ENCODE measurements at places on chromosomes 7 and 10.

DNA sequence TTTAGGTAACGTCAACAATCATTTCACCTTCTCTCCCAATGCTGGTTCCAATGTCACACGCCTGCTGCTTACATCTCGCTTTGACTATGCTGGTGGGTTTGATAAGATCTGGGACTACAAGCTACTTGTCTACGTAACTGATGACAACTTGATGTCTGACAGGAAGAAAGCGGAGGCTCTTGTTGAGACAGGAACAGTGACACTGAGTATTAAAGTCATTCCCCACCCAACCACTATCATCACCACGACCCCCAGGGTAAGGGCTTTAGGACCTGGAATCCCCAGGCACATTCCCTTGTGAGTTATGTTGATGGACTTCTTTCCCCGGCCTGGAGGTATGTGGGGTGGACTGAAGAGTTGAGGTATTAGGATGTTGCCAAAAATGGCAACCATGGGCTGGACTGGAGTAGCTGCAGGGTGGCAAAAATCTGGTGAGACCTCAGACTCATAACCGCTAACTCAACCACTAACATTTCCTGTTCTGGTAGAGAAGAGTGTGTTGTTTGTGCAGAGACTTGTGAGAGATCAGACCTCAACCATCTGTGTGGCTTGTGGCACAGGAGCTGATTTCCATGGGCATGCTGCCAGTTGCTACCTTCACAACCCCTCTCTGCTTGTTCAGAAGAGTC is 59.2 kb downstream of the CDHR3 start:
- no peak for DNase-seq

- DNase-seq, result no peak
These were observed 7.7 kb downstream of the CALHM2 start for GRCh38 chr10:103444478-103444877.

GRCh38 chr7:99219185-99219767 is 11.4 kb upstream of the KPNA7 start:
- no peak for DNase-seq

DNA sequence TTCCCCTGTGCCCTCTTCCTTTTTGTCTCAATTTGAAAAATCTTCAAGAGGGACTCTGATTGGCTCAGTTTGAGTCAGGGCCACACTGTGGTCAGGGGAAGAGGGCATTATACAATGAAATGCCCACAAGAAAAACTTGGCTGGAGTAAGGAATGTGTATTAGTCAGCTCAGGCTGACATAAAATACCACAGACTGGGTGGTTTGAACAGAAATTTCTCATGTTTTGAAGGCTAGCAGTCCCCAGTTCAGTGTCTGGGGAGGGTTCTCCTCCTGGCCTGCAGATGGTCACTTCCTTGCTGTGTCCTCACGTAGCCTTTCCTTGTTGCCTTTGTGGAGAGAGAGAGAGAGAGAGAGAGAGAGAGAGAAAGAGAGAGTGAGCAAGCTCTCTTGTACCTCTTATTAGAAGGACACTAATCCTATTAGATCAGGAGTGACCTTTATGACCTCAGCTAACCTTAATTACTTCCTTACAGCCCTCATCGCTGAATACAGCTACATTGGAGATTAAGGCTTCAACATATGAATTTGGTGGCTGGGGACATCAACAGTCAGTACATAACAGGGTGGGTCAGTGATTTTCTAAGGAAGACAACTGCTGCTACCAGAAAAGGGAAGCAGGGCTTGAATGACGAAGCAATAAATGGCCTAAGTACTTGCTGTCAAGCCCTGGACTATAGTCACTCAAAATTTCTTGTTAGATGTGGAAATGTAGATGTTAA is 25.8 kb upstream of the FAM13C start:
- no peak for DNase-seq

GRCh38 chr10:128579280-128579865 is 453.1 kb upstream of the MKI67 start:
- no peak for DNase-seq

DNA sequence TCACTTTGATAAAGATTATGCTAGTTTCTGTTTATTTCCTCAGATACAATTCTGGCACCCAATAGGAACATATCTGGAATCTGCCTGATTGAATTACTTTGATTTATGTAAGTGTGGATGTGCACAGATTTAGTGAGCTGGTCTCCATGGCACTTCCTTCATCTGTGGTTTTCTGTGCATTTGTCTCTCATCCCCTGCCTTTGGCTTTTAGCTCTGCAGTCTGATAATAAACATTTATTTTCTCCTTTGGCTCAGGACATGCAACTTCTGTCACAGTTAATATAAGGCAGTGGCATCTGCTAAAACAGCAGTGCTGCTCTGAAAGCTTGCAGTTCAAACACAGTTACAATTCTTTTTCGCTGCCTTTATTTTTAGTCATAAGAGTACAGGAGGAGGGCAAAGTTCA is 273.7 kb upstream of the CHRM2 start:
- DNase-seq, result no peak

DNA sequence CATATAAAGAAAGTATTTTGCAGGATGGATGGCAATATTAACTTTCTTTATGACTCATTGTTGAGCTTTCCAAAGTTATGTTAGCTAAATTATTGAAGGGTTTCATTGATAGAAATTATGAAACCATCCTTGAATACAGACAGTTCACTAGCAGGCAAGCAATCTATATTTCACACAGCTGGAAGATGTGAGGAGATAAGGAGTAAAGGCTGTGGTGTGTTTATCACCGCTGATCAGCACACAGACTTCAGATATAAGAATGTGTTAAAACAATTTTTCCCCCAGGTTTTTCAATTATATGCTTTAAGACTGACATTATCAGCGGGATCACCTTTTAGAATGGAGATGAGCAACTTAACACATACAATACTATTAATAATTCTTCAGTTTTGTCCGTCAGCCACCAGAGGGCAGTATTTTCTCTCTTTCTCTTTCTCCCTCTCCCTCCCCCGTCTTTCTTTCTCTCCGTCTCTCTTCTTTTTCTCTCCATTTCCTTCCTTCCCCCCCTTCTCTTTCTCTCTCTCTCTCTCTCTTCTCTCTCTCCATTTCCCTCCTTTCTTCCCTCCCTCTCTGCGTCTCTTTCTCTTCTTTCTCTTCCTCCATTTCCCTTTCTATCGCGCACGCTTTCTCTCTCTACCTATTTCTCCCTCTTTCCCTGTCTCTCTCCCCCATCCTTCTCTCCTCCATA is 62.9 kb upstream of the FAM171A1 start:
- no peak for DNase-seq

DNA sequence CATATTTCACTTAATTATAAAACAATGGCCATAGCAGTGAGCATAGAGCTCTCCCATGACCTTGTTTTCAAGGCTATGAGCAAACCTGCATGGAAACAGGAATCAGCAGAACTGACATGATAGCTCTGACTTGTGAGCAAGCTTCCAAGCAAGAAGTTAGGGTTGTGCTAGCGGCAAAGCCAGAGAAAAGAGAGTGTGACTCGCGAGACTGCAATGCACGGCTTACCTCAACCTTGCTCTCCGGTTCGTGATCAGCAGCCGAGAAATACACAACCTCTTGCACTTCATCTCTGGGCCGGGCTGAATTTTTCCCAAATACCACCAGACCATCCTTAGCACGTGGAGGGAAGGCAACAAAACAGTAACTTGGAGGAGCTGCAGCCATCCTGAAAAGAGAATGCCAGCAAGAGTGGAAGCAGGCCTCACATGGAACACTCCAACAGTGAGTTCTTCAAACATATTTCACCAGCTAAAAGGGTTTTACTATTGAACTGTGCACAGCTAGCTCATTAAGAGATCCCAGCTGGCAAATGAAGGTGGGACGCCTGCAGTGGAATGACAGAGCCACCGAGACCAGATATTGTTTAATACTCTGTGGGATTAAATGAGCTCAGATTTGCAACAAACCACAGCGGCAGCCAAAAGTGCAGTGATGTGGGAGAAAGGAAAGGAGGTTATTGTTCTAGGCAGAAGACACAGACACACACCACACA is 20.8 kb downstream of the SCRN1 start:
- DNase-seq, result no peak

- no peak for DNase-seq
These were observed 128.6 kb downstream of the CCNY start for GRCh38 chr10:35464825-35465456.

DNA sequence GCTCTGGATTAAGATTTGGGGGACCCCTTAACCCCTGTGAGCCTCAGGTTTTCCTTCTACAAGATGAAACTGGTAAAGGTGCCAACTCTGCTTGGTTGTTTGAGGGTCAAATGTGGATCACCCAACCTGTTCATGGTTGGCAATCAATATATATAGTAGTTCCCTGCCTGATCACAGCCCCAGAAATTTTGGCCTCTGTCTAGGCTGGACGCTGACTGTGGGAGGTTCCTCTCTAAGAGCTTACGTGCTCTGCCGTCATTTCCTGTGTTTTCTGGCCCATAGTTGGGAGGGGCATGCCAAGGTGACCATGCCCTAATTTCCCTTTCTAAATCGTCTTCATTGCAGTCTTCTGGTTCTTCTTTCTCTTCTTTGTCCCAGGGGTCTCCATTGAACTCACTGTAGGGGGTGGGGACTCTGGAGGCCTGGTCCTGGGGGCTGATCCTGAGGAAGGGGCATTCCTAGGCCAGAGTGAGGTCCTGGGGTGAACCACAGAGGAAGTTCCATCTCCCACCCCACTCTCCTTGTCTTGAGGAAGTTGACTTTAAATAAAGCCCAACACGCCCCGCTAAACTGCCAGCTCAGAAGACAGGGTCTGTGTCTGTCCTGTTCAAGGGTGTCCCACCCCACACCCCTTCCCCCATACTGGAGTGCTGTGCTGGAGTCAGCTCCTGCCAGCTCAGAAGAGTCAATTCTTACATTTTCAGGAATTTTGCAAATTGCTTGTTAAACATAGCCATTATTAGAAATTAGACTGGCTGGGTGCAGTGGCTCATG is 98.9 kb upstream of the SDK1 start:
- DNase-seq, result no peak

DNA sequence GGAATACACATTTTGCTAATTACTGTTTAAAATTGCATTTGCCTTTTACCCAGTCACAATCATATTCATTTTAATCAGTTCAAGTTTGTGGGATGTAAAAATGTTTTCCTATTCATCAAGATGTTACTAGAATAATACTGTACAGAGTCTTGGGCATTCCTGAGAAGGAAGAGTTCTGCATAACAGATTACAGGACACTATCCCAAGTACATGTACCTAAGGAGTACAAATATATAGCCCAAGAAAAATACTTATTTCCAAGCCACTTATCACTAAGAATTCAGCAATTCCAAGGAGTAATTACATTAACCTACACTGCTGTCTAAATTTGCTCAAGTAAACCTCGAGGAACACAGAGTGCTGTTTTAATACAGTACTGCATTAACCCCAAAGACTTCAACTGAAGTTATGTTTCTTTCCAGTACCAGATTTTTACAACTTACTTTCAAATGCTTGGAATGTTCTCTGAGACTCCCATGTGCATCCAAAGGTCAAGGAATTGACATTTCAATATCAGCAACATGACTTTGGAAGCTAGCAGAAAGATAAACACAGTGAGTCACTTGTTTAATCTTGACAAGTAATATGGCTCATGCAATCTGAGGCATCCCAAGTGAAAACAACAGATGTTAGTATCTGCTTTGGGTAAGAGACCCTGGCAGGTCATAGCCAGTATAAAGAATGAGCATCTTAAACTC is 125.4 kb upstream of the BET1 start:
- no peak for DNase-seq

GRCh38 chr7:55140221-55140940 is 121.6 kb downstream of the EGFR start:
- no peak for DNase-seq

Measured in stimulated activated CD4-positive, alpha-beta T cell treated with anti-CD3 and anti-CD28 coated beads, Interleukin-12 subunit alpha, Interleukin-12 subunit beta, amount 100 ng/mL, for 4 hours (primary cell).